Astrocyte (in vitro differentiated cells and primary cell): ENCODE measurements at places on chromosomes 2 and 18. TPM values are rescaled to one million over a fixed set of nuclear protein-coding genes. Genes with fewer than 3 reads are reported as not detected.
A peak's percentile ranks its signal among the peaks of the same experiment; 100 is the strongest.

DNA sequence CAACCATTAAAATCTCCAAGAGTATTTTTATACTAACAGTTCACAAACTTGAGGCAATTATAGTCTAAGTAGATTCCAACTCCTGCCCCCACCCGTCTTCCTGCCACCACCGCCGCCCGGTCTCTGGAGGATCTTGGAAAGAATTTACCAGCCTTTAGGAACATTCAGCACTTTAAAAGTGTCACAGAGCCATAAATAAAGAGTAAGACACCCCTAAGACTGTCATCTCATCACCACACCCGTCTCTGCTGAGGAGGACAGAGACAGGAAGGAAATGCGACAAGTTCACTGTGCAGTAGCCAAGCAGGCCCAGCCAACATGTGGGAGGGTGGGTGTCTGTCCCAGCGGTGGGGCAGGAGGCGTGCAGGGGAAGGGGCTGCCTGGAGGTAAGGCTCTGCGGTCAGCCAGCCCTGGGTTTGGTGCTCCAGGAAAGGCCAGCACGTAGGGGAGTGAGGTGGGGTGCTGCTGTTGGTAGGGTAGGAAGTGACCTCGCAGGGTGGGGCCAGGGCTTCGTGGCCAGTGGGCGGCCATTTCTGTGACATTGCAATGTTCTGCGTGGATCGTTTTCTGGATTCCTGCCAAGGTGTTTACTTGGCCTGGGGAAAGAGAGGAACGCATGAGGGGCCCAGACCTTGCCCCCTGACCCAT, 111.6 kb downstream of the FAM210A start:
- no peak for DNase-seq

DNA sequence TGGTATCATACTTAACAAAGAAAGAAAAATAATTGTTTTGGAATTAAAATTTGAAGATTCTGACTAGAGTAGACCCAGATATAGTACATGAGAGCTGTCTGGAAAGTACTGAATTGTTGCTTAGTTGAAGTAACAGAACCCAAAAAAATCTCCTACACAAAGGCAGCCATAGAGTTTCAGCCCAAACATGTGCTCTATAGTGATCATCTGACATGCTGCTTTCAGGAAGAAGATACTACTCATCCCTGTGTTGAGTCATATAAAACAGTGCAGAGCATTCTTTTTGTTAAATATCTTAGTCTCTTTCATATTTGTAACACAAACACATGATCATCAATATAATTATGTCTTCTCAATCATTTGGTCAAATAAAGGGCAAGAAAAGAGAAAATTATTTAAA, 84.8 kb upstream of the PTPRM start:
- DNase-seq = no peak

DNA sequence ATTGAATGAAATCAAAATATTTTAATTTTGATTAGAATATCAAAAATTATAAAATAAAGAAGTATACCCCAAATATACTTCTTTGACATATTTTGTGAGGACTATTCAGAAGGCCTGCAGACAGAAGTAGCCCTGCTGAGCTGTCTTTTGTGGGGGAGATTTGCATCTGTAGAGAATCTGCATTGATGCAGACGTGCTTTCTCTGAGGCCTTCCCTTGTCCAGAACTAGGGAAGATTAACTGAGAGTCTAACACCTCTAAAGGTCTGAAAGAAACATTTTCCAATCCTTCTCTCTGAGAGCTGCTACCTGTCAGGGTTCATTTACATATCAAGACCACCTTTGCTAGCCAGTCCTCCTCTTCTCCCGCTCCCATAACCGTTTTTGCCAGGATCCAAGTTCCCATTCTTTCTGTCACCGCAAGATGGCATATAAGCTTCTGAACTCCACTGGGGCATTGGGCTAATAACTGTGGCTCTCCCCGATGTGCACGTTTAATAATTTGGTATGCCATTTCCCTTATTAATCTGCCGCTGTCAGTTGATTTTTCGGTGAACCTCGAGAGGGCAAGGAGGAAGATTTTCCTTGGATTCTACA, 510.4 kb upstream of the CNTNAP5 start:
- no peak for DNase-seq

The LYG2 gene
- total RNA-seq = not detected in 2 replicates

- peak; percentile 42 for DNase-seq
Measured at GRCh38 chr2:76599732-76600368, 889.1 kb upstream of the GCFC2 start.

- peak; percentile 68 for DNase-seq
Measured at GRCh38 chr2:118386641-118387302, 298.5 kb downstream of the INSIG2 start.

GRCh38 chr2:118049816-118050140, 35.9 kb upstream of the CCDC93 start:
- no peak for DNase-seq

DNA sequence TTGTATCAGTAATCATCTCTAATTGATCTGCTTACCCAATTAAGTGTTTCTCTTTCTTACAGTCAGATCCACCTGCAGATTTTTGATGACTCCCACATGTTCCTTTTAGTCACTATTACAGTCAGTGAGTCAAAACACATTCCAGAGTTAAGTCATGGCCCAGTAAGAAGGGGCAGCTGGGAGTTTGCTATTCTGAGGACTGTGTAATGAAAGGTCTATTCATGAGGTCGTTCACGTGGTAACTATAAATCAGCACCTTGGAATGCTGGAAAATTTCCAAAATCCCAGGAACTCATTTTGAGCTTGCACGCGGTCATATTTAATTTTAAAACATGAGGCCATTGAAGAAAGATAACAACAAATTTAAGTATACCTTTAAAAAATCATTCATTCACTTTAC, 252.5 kb downstream of the XIRP2 start:
- DNase-seq = peak; percentile 99

DNA sequence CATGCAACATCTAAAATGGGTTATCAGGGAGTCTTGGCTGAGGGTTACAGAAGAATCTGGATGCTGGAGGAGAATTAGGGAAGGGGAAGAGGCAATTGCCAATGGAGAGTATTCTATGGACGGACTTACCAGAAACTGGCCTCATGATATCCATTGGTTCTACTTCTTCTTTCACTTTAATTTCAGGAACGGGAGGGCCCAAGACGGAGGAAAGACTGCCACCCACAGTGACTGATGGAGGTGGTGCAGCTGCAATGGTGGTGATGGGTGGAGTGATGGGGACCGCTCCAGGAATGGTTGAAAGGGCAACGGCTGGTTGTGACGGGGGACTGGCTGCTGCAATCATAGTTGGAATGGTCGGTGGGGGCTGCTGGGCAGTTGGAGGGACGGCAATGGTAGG, 69.1 kb upstream of the AMMECR1L start:
- DNase-seq = no peak
